Cardiac septum (tissue), 1 donor: ENCODE measurements at places on chromosomes 5 and 9.

- no peak for DNase-seq
Measured at GRCh38 chr9:114202396-114202795, 47.1 kb downstream of the COL27A1 start.

DNA sequence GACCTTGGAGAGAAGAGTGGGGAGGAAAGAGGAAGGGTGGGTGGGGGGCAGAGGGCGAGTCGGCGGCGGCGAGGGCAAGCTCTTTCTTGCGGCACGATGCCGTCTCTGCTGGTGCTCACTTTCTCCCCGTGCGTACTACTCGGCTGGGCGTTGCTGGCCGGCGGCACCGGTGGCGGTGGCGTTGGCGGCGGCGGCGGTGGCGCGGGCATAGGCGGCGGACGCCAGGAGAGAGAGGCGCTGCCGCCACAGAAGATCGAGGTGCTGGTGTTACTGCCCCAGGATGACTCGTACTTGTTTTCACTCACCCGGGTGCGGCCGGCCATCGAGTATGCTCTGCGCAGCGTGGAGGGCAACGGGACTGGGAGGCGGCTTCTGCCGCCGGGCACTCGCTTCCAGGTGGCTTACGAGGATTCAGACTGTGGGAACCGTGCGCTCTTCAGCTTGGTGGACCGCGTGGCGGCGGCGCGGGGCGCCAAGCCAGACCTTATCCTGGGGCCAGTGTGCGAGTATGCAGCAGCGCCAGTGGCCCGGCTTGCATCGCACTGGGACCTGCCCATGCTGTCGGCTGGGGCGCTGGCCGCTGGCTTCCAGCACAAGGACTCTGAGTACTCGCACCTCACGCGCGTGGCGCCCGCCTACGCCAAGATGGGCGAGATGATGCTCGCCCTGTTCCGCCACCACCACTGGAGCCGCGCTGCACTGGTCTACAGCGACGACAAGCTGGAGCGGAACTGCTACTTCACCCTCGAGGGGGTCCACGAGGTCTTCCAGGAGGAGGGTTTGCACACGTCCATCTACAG is 760 bp downstream of the NPR3 start:
- DNase-seq = no peak

- no peak for DNase-seq
Measured at GRCh38 chr5:25459082-25459481, 814.3 kb upstream of the CDH10 start.

DNA sequence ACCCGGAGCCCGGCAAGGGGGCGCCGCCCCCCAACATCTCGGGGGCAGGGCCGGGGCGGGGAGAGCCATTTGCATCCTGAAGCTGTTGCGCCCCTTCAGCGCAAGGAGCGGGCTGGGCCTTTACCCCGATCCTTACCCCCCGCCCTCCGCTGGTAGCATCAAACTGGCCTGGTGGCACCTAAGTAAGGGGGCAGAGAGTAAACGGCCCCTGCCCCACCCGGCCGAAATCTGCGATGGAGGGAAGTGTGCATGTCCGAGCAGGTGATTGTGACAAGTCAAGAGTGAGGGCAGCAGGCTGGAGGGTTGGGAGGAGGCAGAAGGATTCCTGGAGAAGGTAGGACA is 101.2 kb downstream of the ESM1 start:
- no peak for DNase-seq

- no peak for DNase-seq
Measured at GRCh38 chr5:160071516-160071915, 47.7 kb downstream of the PWWP2A start.

DNA sequence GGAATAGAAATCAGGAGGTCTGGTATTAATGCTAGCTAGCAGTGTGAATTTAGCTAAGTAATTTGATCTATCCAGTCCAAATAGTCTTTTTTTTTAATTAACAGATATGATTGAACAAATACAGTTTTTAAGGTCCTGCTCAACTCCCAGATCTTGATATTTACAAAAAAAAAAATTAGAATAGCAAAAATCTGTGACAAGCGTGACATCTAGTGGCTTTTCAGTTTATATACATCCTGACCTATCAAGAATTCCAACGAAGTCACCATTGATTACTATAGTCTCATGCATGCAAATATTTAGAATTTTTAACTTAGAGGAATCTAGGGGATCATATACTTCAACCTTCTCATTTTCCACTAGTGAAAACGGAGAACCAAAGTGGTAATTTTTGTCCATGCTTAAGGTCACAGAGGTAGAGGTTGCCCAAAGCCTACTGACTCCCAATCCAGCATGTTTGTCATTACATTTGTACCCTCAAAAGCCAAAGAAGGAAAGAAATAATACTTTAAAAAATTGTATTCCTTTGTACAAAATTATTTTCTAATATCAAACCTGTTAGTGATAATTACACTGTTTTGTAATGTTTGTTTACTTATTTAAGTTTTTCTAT is 17.6 kb upstream of the TARS1 start:
- DNase-seq = no peak

- no peak for DNase-seq
Measured at GRCh38 chr9:4309806-4310205, 9.9 kb upstream of the GLIS3 start.

DNA sequence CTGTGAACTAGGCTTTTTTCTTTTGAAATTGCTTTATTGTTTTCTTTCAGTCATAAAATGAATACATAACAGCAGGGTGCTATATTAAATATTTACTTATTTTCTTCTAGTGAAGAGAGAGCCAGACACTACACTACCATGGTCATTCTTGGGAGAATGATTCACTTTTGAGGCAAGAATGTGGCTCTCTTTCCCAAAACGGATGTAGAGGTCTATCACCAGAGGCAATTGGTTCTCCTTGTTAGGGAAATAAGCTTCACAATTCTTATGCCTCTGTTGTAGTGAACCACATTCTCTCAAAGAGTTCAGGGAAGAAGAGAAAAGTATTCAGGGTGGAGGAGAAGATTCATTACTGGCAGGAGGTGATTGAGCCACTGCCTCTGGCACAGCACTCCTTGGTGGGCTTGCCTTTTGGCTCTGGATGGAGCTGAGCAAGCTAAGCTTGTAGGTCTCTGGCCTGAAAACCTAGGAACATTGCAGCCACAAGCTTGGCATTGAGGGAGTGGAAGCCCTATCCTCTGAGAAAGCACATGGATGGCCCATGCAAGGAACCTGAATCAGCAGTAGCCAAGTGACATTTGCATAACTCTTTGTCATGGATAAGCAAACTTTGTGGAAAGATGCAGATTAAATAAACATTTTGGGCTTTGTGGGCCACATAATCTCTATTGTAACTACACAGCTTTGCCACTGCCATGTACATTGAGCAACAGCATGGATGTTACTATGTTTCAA is 179.0 kb upstream of the TNC start:
- no peak for DNase-seq

DNA sequence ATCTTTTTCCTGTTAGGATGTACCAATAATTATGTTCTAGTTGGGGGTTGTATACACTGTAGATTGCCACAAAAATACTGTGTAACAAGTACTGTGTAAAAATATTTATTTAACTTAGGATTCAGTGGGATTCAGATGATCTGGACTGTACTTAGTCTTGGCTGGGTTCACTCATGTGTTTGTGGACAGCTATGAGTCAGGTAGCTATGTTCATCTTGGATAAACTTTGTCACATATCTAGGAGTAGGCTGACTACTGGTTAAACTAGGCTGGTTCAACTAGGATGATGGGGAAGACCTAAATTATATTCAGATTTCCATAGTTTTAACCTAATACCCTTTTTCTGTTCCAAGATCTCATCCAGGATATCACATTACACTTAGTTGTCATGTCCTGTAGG is 32.1 kb upstream of the TNFSF15 start:
- no peak for DNase-seq

DNA sequence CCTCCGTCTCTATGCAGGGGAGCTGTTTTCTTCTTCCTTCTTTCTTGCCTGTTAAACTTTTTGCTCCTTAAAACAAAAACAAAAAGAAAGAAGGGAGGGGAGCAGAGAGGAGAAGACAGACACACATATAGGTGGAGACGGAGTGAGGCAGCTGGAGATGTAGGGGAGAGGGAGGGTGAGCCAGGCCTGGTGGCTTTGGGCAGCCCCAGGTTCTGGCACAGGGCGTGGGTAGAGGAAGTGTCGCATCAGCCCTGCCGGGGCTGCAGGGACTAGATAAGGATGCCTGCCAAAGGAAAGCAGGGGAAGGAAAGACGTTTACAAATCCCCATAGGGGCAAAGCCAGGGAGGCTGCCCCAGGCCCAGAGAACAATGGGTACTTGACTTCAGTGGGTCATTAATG is 38.7 kb upstream of the PTGS1 start:
- no peak for DNase-seq

DNA sequence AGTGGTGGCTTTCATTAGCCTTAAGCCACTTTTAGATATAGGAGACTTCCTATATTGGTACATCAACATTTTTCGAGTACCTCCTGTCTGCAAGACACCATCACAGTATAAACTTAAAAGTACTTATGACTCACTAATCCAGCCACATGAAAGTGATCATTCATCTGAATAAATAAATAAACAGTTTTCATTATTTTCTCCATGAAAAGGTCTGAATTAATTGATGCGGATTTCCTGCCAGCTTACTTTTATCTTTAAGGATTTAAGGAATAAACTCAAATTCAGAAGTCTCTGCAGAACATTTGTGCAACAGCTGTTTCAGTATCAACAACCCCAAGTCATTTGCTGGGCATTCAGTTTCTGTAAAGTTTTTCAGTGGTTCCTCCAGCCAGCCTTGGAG is 4.0 kb downstream of the SAP30L start:
- no peak for DNase-seq

- DNase-seq = no peak
Measured at GRCh38 chr9:131887680-131888079, 147.8 kb upstream of the RAPGEF1 start.

DNA sequence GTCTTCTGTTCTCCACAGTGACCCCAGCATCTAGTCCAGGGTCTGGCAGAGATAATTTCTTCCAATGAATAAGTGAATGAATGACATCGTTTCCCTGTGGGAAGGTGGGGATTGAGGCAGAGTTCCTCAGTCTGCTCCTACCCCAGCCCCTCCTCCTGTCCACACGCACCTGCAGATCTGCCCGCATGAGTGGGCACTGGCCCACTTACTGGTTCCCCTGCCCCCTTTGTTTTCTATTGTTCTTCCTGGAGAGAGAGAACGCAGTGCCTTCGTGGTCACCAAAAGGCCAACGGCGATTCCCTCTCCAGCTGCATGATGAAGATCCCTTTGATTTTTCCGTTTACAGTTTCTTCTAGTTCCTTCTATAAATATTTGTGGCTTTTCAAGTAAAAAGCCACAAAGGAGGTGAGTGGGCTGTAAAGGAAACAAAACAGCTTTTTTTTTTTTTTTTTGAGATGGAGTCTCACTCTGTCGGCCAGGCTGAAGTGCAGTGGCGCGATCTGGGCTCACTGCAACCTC is 5.8 kb upstream of the FPGS start:
- no peak for DNase-seq

DNA sequence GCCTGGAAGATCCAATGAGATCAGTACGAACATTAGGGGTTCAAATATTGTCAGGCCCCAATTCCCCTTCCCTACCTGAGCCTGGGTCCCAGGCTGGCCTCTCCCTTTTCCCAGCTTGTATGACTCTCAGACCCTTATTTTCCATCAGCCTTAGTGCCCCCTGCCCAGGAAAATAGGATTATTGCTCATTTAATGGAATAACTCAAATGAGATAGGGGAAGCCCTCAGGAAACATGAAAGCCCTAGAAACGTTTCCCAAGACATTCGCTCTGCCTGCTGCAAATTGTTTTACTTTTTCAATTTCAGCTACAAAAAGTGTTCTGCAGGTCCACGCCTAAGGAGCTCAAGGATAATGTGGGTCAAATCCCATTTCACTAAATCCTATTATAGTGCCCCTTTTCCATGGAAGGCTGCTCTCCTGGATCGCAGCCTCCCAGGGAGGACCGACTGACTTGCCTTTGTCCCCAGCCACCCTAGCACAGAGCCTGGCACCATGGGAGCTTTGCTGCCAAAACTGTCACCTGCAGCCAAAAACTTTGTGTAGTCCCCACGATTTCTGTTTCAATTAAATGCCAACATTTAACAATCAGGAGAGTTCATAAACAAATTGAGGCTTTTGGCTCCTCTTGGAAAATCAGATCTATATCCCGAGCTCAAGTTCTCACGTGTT is 46.9 kb downstream of the THOC3 start:
- no peak for DNase-seq

DNA sequence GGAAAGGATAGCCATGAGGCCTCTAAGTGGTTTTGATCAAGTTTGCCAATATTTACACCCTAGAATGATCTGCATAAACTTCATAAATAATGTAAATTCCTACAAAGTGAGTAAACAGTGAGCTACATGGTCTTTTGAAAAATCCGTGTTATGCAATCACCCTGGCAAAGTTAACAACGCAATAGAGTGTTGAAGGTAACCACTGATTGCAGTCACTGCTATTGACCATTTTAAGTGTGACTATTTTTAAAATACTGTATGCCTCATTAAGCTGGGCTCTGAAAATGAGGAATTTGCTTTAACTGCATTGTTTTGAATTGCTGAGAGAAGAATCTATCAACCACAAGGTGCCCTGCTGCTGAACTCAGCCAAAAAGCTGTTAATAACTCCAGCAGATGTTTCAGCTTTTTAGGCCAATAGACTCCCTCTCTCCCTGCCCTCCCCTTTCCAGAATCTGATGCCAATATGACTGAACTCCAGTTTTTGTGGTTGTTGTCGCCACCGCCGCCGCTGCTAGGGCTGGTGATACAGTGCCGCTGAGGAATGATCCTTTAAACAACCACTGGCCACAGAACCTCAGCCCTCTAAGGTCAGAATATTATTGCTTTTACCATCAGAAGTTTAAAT is 35.3 kb upstream of the SMARCA2 start:
- no peak for DNase-seq

DNA sequence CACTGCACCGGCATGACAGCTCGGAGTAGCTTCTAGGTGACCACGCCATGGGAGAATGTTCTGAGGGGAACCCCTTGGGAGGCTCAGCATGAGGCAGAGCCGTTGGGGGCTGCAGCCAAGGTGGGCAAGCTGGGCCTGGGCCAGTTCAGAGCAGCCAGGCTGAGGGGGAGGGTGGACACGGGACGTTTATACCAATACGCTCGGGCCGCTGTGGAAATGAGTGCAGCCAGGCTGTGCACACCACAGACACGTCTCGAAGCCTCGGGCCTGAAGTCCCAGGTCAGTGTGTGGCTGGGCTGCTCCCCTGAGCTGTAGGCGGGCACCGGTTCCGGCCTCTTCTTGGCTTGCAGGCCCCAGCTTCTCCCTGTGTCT is 28.9 kb upstream of the SLC12A7 start:
- no peak for DNase-seq

DNA sequence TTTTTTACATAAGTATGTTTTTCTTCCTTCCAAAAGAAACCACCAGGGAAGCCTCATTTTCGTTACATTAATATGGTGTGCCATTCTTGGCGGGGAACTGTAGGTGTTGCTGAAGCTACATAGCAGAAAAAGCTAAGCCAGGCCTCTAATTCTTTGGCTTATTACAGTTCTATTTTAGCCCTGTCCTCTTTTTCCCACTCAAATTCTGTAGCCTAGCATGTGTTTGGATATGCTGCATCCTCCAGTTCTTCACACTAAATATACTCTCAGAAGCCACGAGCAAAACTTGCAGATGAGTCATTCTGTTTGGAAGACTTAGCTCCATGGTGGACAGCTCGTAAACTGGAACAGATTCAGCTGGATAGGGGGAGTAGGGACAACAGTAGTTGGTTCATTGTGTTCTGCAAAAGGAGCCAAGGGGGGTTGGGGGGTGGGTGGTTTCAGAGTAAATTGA is 369.4 kb downstream of the TMEM161B start:
- no peak for DNase-seq
